ENCODE measurements at places on chromosomes 1 and 21. TPM values are rescaled to one million over a fixed set of nuclear protein-coding genes. Genes with fewer than 3 reads are reported as not detected.

Gene PADI2
- polyA plus RNA-seq, result 16.3 TPM

DNA sequence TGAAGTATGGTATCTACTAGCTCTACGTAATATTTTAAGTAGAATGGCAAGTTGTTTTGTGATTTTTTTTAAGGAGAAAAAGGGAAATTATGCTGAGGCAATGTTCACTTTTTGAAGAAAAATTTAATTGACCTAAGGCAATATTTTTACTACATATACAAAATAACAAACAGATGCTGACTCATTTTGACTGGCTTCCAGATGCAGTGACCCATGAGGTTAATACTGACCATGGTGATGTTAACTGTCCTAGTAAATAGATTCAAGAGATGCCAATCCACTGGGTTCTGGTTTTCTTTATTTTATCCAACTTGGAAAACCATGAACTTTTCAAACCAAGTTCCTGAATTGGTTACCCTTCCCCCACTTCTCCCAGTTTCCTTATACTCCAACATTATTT lies 154.9 kb downstream of the CRB1 start:
- no peak for DNase-seq

GRCh38 chr1:200162258-200162657 lies 134.7 kb downstream of the NR5A2 start:
- DNase-seq, result no peak

- DNase-seq, result no peak
Measured at GRCh38 chr1:220983877-220984635, 104.8 kb downstream of the HLX start.

DNA sequence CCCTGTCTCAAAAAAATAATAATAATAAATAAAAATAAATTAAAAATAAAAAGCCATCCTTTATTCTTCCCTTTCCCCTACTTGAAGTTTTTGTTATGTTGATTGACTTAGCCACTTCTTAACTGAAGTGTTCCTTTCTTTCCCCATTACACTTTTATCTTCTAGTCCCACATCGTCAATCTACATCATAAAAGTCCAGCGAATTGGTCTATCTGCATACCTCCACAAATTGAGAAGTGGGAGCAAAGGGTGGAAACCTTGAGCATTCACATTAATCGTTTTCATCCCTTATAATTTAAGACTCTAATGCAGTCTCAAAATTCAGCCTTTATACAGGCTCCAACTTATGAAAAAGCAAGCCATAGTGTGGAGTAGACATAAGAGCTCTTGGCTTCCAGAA lies 6.5 kb upstream of the ZYG11A start:
- DNase-seq, result no peak

DNA sequence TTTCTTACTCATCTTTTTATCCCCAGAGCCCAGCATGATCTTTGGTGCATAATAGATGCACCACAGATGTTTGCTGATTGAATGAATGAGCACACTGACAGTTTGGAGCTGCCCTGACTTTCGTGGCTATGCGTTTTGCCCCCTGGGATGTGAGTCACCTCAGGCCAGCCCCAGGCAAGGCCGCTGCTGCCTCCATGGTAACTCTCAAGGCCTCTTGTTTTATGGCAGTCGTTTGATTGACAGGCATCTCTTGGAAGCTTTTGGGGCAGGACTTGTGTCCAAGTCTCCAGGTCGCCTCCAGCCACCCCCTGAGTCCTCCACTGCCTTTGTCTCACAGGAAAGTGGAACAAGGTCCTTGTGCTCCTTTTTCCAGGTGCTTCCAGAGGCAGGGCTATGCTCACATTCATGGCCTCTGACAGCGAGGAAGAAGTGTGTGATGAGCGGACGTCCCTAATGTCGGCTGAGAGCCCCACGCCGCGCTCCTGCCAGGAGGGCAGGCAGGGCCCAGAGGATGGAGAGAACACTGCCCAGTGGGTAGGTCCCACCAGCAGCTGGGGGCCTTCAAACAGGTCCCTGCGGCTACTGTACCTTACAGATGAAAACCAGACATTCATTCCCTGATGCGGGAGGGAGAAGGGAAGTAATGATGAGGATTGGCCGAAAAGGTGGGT lies 11.2 kb downstream of the PSEN2 start:
- no peak for DNase-seq
